ENCODE measurements at places on chromosomes 6 and 20.

GRCh38 chr6:51571168-51571567, 516.2 kb downstream of the PKHD1 start:
- no peak for DNase-seq

DNA sequence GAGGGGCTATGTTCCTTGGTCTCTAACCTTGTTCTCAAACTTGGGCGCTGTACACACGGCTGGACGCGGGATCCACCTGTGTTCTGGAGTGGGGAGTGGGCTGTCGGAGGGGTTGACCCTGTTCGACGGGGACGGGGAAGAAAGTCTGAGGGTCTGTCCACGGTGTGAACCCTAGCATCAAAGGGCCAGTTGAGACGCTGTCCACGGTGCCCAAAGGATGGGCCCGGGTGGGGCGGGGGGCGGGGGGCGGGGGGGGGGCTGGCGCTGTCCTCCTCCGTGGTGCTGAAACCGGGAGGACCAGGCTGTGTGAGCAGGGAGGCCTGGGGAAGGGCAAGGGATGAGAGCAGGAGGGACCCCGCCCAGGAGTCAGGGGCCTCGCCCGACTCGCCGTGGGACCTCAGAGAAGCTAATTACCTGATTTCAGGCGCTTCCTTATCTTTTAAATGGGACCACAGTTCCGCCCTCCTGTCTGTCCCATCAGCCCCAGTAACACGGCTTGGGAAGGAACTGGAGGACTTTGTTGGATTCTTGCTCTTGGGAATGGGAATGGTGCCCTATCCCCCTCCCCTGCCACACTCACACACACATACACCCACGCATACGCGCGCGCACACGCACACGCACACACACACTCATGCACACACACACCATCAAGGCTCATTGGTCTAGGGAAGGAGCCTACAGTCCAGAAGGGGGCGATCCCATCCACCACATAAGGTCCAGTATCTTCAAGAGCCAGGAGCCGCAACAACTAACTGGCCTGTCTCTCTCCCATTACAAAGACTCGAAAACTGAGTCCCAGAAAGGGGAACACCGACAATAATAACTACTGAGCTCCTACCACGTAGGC, 1.0 kb upstream of the VSTM2L start:
- DNase-seq = peak; percentile 43

- no peak for DNase-seq
These were observed 98.4 kb downstream of the CDKAL1 start for GRCh38 chr6:20632696-20633095.

- DNase-seq = no peak
These were observed 32.4 kb downstream of the SLC9A8 start for GRCh38 chr20:49845060-49845459.

GRCh38 chr20:19929481-19930145, 87.5 kb upstream of the NAA20 start:
- no peak for DNase-seq

DNA sequence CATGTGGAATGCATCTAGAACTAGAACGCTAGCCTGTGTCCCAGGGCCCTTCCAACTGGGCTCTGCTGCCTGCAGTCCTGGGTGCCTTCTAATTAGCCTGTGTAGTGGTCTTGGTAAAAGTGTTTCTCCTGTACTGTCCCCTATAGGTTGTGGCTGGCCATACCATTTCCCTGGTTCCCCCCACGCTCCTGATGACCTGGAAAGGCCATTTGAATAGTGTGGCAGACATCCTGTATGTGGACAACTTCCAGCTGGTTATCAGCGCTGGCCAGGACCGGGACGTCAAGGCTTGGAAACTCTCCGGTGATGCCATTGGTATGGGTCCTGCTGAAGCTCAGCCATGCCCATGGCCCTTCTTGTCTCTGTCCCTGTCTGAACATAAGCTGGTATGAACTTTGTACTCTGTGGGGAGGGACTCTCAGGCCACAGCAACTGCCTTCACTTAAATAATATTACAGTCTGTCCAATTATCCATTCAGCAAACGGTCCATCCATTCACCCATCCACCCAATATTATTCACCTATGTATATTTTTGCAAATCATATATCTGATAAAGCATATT, 60.7 kb downstream of the SUN5 start:
- DNase-seq = no peak
